ENCODE measurements at places on chromosomes 2 and 18.
A peak's percentile ranks its signal among the peaks of the same experiment; 100 is the strongest.

GRCh38 chr2:127228102-127228501, 8.0 kb upstream of the CYP27C1 start:
- no peak for DNase-seq

DNA sequence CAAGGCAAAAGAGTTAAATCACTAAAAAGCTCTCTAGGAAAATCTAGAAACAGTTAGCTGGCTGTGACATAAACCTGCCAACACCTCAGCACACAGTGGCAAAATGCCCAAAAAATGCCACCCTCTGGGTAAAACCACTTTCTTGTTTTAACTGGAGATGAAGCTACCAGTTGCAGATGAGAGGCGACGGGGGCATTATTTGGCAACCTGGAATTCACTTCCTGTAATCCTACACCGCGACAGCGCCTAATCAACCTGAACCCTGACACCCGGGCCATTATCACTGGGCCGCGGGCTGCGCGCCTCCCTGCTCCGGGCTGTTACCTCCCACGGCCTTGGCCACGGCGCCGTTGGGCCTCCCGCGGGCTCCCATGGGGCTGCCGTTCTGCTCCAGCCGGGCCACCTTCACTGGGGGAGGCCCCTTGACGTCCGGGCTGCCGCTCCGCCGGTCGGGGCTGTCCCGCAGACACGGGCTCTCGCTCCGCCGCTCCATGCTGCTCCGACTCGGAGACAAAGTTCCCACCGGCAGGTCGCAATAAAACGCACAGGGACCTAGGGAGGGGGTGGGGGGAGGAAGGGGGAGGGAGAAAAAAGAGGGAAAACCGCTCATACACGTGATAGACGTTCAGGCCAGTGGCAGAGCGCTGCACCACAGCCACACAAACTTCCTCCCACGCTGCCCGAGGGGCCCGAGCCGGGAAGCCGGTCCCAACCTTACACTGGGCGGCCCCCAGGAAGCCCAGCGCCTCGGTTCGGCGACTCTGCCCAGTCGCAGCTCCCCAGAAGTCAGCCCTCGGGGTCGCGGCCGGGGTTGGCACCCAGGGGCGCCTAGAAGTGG, 2.0 kb downstream of the SATB2 start:
- DNase-seq, result peak; percentile 87

GRCh38 chr2:37555457-37555856, 116.0 kb downstream of the CDC42EP3 start:
- DNase-seq, result no peak

DNA sequence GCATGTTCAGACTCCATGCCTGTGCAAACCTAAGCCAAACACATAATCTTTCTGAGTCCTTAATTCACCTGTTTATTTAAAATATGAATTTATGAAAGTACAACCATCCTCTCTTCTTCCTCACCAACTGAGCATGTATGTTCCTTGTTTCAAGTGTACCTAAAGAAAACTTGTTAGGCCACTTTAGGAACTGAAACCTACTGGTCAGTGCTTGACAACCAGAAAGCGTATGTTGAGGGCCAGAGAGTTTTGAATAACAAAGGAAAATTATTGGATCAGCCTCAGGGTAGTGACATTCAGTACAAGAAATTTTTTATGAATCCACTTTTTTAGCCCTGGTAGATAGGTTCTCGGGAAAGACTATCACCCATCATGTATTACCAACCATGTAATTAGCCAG, 847.6 kb upstream of the CELF4 start:
- DNase-seq, result no peak

- DNase-seq, result peak; percentile 67
Observed at GRCh38 chr2:47905386-47906156, 727 bp downstream of the FBXO11 start.

DNA sequence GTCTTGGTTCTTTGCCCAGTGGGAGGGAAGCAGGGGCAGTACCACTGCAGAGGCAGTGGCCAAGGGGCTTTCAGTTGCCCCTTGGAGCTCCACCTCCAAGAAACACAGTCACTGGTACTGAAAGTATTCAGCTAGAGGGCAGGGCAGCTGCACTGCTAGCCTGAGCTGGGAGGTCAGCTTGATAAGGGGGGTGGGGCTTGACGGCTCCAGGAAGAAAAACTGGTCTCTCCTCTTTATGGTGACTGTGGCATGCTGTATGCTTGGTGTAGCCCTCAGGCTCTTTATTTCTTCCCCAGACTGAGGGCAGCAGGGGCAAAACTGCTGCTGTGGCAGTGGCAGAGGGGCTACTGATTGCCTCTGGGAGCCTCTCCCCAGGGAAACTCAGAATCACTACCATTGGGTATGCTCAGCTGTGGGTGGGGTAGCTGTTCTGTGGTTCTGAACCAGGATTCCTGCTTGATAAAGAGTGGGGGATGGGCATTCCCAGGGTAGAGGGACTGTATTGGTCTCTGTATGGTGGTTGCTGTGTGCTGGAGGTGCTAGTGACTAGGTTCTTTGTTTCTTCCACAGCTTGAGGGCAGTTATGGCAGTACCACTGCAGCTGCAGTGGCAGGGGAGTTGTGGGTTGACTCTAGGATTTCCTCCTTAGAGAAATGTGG, 134.6 kb upstream of the SCN7A start:
- peak; percentile 82 for DNase-seq

GRCh38 chr2:54763636-54764291, 40.3 kb downstream of the EML6 start:
- peak; percentile 36 for DNase-seq

GRCh38 chr18:59697236-59697932, at the start of gene CCBE1:
CCBE1 (minus strand) TSS chr18:59697423.
- peak; percentile 79 for DNase-seq

Measured in mesendoderm (in vitro differentiated cells).